ENCODE measurements at places on chromosomes 12 and 14. TPM values are rescaled to one million over a fixed set of nuclear protein-coding genes. Genes with fewer than 3 reads are reported as not detected.

DNA sequence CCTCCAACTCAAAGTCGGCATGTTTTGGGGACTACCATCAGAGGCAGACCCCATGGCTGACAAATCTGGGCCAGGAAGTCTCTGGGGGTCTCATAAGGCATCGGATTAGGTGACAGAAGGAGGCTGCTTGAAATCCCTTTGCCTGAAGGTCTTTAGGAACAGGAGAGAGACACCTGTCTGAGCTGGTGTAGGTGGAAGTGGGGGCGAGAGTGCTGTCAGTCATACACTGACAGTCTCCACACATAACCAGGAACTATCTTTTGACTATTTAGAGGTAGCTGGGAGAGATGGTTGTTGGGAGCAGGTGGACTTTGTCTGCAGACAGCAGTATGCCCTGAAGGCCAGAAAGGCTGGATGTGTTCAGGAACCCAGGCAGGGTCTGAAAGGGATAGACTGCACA is 98.7 kb downstream of the PRMT8 start:
- H3K27ac ChIP-seq = no peak overlapping the region
- no peaks in the 10 kb centered on the region for H3K4me1 ChIP-seq
- no peak overlapping the region for H3K4me3 ChIP-seq

- H3K4me3 ChIP-seq = no peak overlapping the region
- H3K27ac ChIP-seq = no peak overlapping the region
- H3K27me3 ChIP-seq = no peaks in the 10 kb centered on the region
- H3K4me1 ChIP-seq = no peaks in the 10 kb centered on the region
- no peaks in the 10 kb centered on the region for H3K36me3 ChIP-seq
Observed at GRCh38 chr12:109744986-109745942, 31.6 kb downstream of the FAM222A start.

DNA sequence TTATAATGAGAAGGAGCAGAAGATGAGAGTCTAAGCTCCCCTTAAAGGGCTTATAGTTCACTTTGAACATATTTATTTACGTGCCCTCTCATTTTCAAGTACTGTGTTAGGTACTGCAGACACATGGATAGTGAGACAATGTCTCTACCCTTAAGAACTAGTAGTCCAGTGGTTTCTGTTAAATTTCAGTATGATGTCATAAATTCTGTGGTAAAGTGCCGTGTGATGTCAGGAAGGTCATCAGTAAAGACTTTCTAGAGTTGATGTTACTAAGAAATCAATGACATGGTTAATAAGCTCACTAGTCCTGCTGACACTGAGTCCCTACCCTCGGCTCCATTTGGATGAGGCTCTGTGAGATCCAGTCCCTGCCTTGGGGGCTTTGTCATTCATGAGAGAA is 475.6 kb downstream of the ZFP36L1 start:
- no peak overlapping the region for H3K4me3 ChIP-seq
- no peak for DNase-seq
- H3K27ac ChIP-seq = no peak overlapping the region
- H3K27me3 ChIP-seq = no peaks in the 10 kb centered on the region
- no peaks in the 10 kb centered on the region for H3K36me3 ChIP-seq

DNA sequence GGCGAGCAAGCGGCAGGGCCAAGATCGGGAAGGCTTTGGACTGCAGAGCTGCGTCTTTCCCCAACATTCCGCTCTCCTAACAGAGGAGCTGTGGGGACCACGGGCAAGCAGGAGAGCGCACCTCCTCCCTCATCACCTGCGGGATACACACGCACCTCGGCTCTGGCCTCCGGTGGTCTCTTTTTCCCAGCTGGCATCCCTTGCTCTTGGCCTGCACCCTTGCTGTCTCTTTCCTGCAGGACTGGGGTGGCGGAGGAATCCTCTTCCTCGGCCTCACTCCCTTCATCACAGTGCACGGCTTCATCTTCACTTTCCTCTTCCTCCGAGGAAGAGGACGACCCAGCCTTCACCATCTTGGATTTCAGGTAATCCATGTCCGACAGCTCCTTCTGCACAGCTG is 8.5 kb downstream of the RBM19 start:
- no peak overlapping the region for H3K27ac ChIP-seq
- no peaks in the 10 kb centered on the region for H3K27me3 ChIP-seq
- no peak overlapping the region for H3K4me3 ChIP-seq
- DNase-seq = no peak

DNA sequence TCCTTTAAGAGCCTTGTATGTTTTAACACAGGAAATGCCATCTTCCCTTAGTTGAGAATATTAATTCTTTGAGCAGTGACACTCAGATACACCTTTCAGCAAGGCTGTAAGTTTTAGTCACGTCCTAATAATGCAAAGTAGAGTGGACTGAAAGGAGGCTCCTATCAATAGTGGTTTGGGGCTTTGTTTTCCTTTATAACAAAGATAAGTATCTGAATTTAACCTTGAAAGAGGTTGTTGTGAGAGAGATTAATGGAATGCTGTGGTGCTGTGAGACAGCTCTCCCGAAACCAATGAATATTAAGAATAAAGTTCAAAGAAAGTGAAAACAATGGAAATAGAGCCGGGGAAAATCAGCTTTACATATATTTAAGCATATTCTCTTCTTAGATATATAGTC is 259.6 kb downstream of the ERC1 start:
- no peaks in the 10 kb centered on the region for H3K4me1 ChIP-seq
- H3K4me3 ChIP-seq = no peak overlapping the region
- H3K27me3 ChIP-seq = no peaks in the 10 kb centered on the region
- H3K36me3 ChIP-seq = no peaks in the 10 kb centered on the region

DNA sequence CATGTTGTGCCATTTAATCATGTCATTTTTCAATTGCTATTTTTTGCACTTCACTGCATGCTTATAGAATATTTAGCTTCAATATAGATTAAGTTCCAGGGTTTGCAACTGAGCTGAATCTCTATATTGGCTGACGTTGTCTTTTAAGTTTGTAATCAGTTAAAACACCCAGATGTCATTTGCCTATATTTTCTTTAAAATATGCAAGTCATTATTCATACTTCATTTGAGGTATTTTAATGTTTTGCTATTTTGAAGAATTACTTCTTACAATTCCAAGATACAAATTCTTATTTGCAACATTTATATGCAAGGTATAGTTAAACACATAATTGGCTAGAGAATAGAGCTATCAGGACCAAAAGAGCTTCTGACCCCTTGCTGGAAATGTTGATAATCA is 175.0 kb upstream of the NPAS3 start:
- H3K27ac ChIP-seq = no peak overlapping the region
- no peaks in the 10 kb centered on the region for H3K27me3 ChIP-seq
- DNase-seq = no peak
- no peaks in the 10 kb centered on the region for H3K4me1 ChIP-seq
- H3K4me3 ChIP-seq = no peak overlapping the region

DNA sequence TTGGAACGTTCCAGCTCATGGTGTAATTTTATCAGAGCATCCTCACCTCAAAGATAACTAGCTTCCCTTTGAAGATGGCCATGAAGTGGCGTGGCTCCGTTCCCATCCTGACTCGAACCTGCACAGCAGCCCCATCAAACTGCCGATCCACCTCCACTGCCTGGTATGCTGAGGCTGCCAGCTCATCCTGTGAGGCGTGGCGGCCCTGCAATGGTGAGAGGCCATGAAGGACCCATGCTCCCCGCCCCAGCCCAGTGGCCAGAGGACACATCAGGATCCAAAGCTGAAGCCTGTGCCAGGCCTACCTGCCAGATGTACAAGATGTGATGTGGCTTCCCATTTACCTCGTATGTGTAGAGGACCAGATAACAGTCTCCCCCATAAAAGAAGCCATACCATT is 11.2 kb downstream of the AVIL start:
- H3K27me3 ChIP-seq = no peaks in the 10 kb centered on the region
- no peak for DNase-seq
- no peak overlapping the region for H3K4me3 ChIP-seq

Gene CNIH1
- 64.9 TPM for total RNA-seq

Gene CMTM5
- total RNA-seq = not detected

DNA sequence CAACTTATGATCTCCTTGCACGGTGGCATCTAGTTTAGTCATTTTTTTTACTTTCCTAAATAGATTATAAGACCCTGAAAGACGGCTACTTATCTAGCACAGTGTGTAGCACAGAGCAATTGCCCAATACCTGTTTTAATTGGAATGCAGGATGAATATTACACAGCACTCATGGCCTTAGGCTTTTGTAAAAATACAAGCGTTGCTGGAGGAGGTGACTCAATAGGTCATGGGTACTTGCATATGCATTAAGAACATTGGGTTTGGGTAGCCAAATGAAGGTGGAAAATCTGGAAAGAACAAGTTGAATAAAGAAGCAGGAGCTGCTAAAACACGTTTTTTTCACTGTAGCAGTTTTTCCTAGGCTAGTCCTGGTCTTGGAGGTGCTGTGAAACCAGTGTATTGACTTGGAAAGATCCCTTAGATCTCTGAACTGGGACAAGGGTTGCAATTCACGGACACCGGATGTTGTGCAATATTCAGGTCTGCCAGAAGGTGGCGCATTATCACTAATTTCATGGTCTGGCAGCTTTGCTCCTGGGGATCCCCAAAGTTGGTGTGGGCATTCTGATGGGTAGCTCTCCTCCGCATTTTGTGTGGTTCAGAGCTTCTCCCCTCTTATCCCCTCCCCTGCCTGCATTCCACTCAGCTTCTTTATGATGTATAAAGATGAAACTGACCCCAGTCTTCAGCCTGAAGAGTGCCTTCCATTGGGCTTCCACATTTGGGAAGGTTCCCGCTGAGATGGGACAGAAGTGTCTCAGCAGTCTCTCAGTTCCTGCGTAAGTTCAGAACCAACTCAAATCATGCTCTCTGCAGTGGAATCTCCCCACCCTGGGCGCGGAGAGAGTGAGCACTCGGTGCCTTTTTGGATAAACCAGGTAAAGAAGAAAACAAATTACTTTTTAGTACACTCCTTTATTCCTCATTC is 278.3 kb downstream of the NRXN3 start:
- no peak overlapping the region for H3K4me3 ChIP-seq
- no peaks in the 10 kb centered on the region for H3K4me1 ChIP-seq
- peak; percentile 15 for DNase-seq
- H3K27ac ChIP-seq = no peak overlapping the region
- H3K27me3 ChIP-seq = no peaks in the 10 kb centered on the region

Gene KIF26A
- 2.7 TPM for total RNA-seq

DNA sequence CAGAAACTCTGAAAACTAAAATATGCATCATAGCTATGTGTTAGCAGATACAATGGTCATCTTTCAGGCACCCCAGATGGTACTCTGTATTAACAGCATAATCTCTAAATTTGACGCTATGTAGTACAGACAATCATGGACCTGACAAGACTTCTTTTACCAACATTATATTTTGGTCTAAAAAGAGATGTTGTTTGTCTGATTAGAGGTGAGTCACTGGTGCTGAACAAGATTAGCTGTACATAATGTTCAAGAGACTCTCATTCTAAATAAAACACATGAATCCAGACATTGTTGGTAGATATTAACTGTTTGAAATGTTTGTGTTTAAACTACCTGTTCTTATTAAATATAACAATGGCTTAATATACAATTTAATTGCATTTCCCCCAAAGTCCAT is 146.4 kb upstream of the LMNTD1 start:
- H3K27me3 ChIP-seq = no peaks in the 10 kb centered on the region
- no peaks in the 10 kb centered on the region for H3K4me1 ChIP-seq
- no peak overlapping the region for H3K27ac ChIP-seq
- no peaks in the 10 kb centered on the region for H3K36me3 ChIP-seq

- H3K36me3 ChIP-seq = no peaks in the 10 kb centered on the region
- DNase-seq = no peak
- H3K4me3 ChIP-seq = no peak overlapping the region
- peaks cover 6% of the 10 kb centered on the region for H3K4me1 ChIP-seq
- no peaks in the 10 kb centered on the region for H3K27me3 ChIP-seq
Observed at GRCh38 chr12:93847517-93848474, 170.6 kb downstream of the CRADD start.

Gene MAP3K9
- total RNA-seq = 4.1 TPM

- no peaks in the 10 kb centered on the region for H3K4me1 ChIP-seq
- H3K27me3 ChIP-seq = no peaks in the 10 kb centered on the region
- no peak overlapping the region for H3K27ac ChIP-seq
- DNase-seq = no peak
- no peak overlapping the region for H3K4me3 ChIP-seq
- H3K36me3 ChIP-seq = peaks cover 37% of the 10 kb centered on the region
Observed at GRCh38 chr12:39319180-39319579, 123.7 kb downstream of the KIF21A start.

Gene HELB
- total RNA-seq = 1.9 TPM

GRCh38 chr12:113889076-113889475 is 77.0 kb downstream of the RBM19 start:
- H3K4me3 ChIP-seq = no peak overlapping the region
- no peaks in the 10 kb centered on the region for H3K27me3 ChIP-seq
- no peak for DNase-seq
- H3K36me3 ChIP-seq = no peaks in the 10 kb centered on the region
- H3K4me1 ChIP-seq = no peaks in the 10 kb centered on the region
- no peak overlapping the region for H3K27ac ChIP-seq

DNA sequence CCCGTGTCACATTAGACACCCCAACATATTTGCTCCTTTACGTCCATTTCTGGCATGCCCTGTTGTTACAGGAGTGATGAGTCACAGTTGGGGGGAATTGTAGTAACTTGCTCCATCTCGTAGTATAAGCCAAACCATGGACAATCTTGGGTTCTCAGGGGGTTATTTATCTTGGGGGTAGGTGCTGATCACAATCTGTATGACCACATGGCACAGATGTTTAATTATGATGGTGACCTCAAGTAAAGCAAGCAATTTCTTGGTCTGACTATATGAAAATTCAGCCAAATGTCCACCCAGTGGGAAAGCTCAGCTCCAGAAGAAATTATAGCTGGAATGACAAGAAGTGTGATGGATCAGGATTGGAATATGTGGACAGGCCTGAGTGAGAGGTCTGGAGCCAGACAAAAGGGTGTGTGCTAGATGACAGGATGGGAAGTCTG is 32.1 kb upstream of the STON2 start:
- H3K4me1 ChIP-seq = peaks cover 47% of the 10 kb centered on the region
- no peak overlapping the region for H3K27ac ChIP-seq
- no peaks in the 10 kb centered on the region for H3K36me3 ChIP-seq
- H3K27me3 ChIP-seq = no peaks in the 10 kb centered on the region

GRCh38 chr12:57342207-57342691 is 88.6 kb downstream of the R3HDM2 start:
- H3K36me3 ChIP-seq = peaks cover 5% of the 10 kb centered on the region
- no peak for DNase-seq
- no peaks in the 10 kb centered on the region for H3K27me3 ChIP-seq
- no peak overlapping the region for H3K4me3 ChIP-seq
- peak overlapping the region; percentile 50 for H3K27ac ChIP-seq

DNA sequence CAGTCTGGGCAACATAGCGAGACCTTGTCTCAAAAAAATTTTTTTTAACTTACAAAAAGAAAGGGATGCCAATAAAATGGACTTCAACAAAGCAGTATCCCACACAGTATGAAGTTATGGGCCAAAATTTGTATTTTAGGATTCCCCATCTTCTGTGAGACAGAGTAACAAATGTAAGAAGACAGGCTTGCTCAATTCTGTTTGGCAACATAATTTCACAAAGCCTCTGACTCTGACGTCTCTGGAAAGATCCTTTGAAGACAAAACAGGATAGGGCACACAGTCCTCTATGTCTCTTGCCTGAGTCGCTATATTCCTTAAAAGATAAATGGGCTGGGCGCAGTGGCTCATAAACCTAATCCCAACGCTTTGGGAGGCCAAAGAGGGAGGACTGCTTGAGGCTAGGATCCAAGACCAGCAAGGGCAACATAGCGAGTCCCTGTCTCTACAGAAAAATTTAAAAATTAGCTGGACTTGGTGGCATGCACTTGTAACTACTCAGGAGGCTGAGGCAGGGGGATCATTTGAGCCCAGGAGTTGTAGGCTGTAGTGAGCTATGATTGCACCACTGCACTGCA is 1.1 kb upstream of the HOMEZ start:
- peak overlapping the region; percentile 94 for H3K4me3 ChIP-seq
- peaks cover 21% of the 10 kb centered on the region for H3K36me3 ChIP-seq
- H3K27ac ChIP-seq = peak overlapping the region; percentile 89
- peaks cover 12% of the 10 kb centered on the region for H3K4me1 ChIP-seq
- no peaks in the 10 kb centered on the region for H3K27me3 ChIP-seq
